ENCODE measurements at places on chromosomes 3 and 15.

- no peaks in the 10 kb centered on the region for H3K4me1 ChIP-seq
- no peaks in the 10 kb centered on the region for H3K27me3 ChIP-seq
- H3K36me3 ChIP-seq = no peaks in the 10 kb centered on the region
- H3K27ac ChIP-seq = no peak overlapping the region
Observed at GRCh38 chr15:55869660-55870059, 123.8 kb downstream of the NEDD4 start.

DNA sequence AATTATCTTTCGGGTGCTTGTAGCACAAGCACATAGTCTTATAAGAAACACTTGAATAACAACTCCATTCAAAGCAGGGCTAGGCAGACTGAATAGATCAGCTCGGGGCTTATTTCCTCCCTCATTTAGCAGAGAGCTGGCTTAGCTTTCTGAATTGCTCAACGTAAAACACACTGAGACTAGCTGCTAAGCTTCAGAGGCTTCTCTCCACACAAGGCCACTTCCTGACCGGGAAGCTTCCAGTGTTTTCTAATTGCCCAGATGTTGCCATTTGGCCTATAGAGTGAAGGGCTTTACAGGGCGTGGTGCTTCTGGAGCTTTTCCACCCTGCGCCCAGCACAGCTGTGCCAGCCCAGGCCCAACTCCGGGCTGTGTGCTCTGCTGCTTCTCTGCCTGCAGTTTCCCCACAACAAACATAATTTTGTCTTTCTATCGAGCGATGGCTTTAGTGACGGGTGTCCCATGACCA lies 16.6 kb downstream of the FAM240A start:
- DNase-seq = no peak
- no peaks in the 10 kb centered on the region for H3K27me3 ChIP-seq
- H3K4me3 ChIP-seq = no peak overlapping the region
- no peak overlapping the region for H3K27ac ChIP-seq
- H3K4me1 ChIP-seq = peaks cover 15% of the 10 kb centered on the region
- no peaks in the 10 kb centered on the region for H3K36me3 ChIP-seq

DNA sequence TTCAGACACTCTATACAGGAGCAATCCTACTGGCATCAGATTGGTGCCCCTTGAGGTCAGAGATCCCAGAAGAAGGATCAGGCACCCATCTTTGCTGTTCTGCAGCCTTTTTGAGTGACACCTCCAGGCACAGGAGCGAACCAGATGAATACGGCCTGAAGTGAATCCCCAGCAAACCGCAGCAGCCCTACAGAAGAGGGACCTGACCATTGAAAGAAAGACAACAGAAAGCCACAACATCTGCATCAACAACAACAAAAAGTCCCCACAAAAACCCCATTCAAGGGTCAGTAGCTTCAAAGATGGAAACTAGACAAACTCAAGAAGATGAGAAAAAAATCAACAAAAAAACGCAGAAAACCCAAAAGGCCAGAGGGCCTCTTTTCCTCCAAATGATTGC lies 130.4 kb downstream of the PPM1L start:
- H3K27me3 ChIP-seq = no peaks in the 10 kb centered on the region
- no peak overlapping the region for H3K4me3 ChIP-seq
- no peaks in the 10 kb centered on the region for H3K4me1 ChIP-seq
- DNase-seq = no peak

GRCh38 chr15:90617668-90618097 lies 88.0 kb downstream of the CRTC3 start:
- H3K4me3 ChIP-seq = no peak overlapping the region
- H3K27ac ChIP-seq = no peak overlapping the region
- no peaks in the 10 kb centered on the region for H3K27me3 ChIP-seq
- peaks cover 61% of the 10 kb centered on the region for H3K36me3 ChIP-seq

GRCh38 chr3:106688464-106688863 lies 688.8 kb upstream of the CCDC54 start:
- no peak overlapping the region for H3K4me3 ChIP-seq
- H3K27me3 ChIP-seq = no peaks in the 10 kb centered on the region

- peak overlapping the region; percentile 85 for H3K27ac ChIP-seq
- peak; percentile 29 for DNase-seq
- no peaks in the 10 kb centered on the region for H3K27me3 ChIP-seq
Observed at GRCh38 chr3:115659253-115660220, 36.2 kb downstream of the GAP43 start.

DNA sequence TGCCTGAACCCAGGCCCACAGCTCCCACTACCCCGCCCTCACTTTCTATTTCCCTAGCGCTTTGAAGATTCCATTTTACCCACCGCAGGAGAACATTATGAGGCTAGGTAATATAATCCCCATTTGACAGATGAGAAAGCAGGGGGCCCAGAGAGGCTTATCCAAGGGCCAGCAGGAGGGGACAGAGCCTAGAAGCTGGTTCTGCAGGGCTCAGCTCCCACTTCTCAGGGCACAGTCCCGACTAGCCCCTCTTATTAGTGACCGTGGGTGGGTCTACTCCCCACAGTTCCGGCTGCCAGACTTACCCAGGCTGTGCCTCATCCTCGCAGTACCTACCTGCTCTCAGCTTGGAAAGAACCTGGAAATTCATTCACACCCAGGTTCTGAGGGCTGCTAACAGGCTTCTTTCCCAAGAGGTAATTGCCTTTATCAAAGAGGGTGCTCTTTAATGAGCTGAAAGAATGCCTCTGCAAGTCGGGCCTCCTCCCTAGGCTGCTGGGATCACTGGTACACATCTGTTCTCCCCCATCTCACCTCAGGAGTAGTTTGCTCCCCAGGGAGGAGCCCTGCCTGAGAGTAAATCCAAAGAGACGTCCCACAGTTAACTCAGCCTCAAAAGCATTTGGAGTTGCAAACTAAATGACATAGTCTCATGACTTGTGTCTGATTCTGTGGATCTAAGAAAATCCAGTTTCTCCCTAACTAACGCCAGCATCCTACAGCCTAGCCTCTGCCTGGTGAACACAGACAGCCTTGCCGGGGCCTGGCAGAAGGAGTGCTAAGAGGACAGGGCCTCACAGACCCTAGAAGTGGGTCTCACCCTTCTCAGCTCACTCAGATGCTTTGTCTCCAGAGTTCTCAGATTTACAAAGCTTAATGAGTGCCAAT lies 125.0 kb downstream of the CHSY1 start:
- H3K27ac ChIP-seq = peak overlapping the region; percentile 39
- DNase-seq = no peak
- H3K27me3 ChIP-seq = no peaks in the 10 kb centered on the region
- peaks cover 29% of the 10 kb centered on the region for H3K4me1 ChIP-seq
- no peak overlapping the region for H3K4me3 ChIP-seq
- H3K36me3 ChIP-seq = no peaks in the 10 kb centered on the region

GRCh38 chr15:40293905-40294895 lies 11.3 kb upstream of the ANKRD63 start:
- peaks cover 87% of the 10 kb centered on the region for H3K36me3 ChIP-seq
- DNase-seq = no peak
- no peak overlapping the region for H3K4me3 ChIP-seq
- no peak overlapping the region for H3K27ac ChIP-seq

DNA sequence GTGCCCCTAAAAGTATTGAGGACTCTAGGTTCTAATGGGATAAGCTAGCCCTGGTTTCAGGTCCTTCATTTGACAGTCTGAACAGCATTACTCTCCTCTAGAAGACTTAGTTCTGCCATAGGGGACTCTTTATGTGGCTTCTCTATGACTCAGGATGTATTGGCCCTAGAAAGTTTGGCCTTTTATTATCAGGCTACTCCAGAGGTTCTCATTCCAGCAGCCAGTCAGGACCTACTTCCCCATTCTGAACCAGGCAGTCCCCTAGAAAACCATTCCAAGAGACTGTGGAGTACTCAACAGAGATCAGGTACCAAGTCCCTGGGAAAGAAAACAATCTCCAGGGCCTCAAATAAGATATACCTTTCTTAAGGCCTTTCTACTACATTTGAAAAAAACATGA lies 157.9 kb upstream of the TSPAN3 start:
- DNase-seq = no peak
- H3K4me3 ChIP-seq = no peak overlapping the region
- no peaks in the 10 kb centered on the region for H3K4me1 ChIP-seq
- H3K27ac ChIP-seq = no peak overlapping the region
- H3K36me3 ChIP-seq = no peaks in the 10 kb centered on the region

GRCh38 chr3:111787556-111788463 lies 71.3 kb upstream of the PHLDB2 start:
- H3K4me1 ChIP-seq = no peaks in the 10 kb centered on the region
- DNase-seq = no peak
